ENCODE measurements at places on chromosomes 5 and 9.
A peak's percentile ranks its signal among the peaks of the same experiment; 100 is the strongest.

- DNase-seq: no peak
Observed at GRCh38 chr9:104974053-104974962, 46.4 kb upstream of the ABCA1 start.

DNA sequence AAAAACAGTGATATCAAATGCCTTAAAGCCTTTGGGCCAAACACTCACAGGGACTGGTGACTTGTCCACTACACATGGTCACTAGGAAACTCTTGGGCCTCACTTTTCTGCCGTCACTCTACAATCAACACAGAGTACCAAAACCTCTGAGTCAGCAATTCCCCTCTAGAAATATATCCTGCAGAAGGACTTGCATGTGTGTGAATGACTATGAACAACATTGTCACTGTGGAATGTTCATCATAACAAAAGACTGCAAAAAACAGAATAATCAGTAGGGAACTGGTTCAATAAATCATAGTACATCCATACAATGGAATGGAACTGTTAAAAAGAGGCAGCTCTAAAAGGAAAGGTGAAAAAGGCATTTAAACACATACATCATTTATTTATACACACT is 44.1 kb upstream of the SMU1 start:
- DNase-seq: no peak

DNA sequence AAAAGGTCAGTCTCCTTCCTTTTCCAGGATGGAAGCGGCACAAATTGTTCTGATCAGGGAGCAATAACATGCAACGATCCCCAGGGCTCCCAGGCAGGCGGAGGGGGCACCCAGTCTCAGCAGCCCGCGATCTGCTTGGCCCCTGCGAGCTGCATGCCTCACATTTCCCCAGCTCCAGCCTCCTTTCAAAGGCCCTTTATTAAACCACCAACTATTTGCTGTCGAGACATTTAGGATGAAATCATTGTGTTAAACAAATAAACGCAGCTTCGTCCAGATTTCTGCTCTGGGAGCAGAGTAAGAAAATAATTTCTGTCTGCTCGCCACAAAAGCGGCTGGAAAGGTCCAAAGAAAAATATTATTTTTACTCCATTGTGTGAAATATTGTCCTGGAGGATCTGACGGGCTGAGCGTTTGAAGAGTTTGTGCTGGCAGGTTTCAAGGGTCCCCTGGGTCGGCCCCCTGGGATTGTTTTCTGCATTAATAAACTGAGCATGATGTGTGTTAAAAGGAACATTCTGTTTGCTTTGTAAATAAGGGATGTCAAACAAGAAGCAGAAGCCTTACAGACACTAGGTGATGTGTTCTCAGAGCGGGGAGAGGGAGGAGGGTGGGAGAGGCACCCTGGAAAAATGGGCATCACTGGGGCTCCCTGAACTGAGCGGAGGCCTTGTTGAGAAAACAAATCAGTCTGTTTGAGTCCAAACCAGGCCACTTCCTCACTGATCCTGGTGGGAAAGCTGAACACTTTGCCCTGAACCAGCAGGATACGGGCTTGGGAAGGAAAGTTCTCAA is 110.1 kb downstream of the FOXD1 start:
- DNase-seq: no peak

- no peak for DNase-seq
Observed at GRCh38 chr5:54113060-54113459, 197.3 kb downstream of the ARL15 start.

DNA sequence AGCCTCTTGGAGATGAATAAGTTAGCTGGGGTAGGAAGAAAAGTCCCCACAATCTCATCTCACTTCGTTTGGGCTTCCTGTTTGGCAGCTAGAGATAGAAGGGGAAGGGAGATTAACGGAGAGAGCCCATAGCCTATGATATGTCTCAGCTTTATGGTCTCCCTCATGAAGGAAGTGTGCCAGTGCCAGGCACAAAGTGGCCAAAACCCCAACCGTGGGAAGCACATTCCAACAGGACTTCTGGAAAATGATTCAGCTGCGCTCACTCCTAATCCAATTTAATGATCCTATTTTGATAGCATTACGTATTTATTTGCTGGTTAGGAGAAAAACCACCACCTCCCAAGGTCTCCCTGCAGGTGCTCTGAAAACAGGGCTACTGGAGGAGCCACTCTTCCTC is 303.1 kb upstream of the CLINT1 start:
- DNase-seq: no peak

DNA sequence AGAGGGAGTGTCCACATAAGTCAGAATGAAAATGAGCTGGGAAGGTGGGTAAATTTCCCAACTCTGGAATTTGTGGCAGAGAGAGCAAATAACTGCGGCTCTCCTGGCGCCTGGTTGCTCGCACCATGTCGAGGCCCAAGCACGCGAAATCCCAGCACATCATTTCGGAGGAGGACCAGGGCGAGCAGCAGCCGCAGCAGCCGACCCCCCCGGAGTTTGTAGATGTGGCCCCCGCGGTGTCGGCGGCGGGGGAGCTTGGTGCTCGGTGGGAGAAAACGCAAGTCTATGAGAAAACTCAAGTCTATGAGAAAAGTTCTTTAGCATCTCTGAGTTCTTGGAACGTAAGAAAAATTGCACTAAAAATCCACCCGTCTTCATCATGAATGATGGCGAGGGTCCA is 60.3 kb downstream of the ACTBL2 start:
- DNase-seq: no peak

DNA sequence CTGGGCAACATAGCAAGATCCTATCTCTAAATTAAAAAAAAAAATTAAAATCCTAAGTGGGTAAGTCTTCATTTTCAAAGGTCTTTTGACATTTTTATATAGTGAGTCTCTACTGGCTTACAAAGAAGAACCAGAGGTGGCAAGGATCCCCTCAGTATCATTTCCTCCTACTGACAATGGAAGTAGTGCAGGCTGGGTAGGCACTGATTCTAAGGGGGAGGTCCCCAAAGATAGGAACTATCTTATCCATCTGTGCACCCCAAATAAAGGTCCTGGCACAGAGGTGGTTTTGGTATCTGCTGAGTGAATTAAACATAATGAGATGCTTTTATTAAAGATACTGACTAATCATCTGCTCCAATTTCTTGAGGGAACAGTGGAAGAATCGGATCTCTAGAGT is 4.2 kb downstream of the FAM193B start:
- no peak for DNase-seq

- no peak for DNase-seq
Observed at GRCh38 chr5:11252075-11252474, 491.0 kb upstream of the DAP start.

DNA sequence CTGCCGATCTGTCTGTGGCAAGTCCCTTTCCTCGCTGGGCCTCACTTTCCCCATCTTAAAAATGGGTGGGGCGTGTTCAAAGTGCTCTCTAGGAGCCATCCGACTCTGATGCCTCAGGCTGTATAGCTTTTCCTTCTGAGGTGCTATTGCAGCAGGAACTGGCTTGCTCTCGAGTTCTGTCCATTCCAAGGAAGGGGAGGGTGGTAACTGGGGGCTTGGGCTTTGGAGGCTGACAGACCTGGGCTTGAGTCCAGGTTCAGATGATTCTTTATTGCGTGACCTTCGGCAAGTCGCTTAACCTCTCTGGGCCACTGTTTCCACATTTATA is 139.5 kb downstream of the RGS3 start:
- DNase-seq: no peak

DNA sequence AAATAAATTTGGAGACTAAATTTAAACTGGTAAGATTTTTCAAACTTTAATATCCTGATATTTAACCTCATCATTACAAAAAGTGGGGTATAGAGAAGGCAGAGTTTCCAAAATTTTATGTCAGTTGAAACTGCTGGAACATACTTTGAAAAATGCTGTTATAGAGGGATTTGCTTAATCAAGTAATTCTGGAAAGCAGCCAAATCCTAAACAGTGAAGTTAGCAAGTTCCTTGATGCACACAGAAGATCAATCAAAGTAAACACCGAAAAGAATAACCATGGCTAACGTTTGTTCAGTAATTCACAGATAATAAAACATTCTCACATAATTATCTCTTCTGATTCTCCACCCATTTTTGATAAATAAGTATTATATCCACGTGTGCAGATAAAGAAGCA is 8.1 kb upstream of the PRR16 start:
- DNase-seq: no peak

- peak; percentile 41 for DNase-seq
Observed at GRCh38 chr5:116605310-116606070, 30.9 kb upstream of the SEMA6A start.

GRCh38 chr5:74648835-74649293 is 8.3 kb upstream of the ENC1 start:
- DNase-seq: peak; percentile 71

DNA sequence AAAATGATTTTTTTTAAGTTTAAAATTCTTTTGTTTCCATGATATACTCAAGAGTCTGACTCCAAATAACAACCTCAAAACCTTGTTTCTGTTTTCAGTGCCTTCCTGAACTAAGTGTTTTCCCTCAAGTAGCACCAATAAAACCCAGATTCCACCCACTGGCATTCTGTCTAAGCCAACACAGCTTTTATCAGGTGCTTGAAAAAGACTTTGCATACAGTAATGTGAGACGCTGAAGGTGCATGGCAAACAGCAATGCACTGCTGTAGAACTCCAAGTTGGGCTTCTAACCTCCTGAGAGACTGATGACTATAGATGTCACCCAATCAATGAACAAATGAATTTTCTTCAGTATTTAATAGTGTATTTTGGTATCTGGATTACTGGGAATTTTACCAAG is 95.7 kb downstream of the NFIB start:
- DNase-seq: no peak

- DNase-seq: no peak
Observed at GRCh38 chr5:33491941-33492340, 51.2 kb downstream of the TARS1 start.

DNA sequence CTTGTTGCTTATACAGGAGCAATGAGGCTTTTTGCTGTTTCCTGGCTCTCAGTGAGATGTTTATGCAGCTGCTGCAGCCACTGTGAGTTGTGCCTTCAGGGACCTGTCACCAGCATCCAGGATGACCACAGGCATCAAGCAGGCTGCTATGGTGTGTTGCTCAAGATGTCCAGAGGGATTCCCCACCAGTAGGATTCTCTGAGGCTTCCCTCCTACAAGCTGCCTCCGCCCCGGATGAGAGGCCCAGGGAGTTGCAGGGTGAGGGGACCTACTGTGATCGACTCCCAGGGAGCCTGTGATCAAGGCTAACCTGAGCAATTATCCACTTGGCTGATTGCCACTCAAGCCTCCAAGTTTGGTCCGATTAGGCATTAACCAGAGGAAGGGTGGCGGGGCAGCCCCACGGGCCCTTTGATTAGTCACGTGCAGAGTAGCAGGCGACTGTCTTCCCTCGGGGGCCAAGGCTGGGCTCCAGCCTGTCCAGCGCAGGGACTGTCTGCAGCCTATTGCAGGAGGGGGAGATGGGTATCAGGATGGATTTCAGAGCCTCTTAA is 1.8 kb upstream of the FAT2 start:
- DNase-seq: no peak

GRCh38 chr9:124274226-124274625 is 16.5 kb downstream of the NEK6 start:
- DNase-seq: no peak

- DNase-seq: no peak
Observed at GRCh38 chr5:165108809-165109208, 1603.4 kb downstream of the MAT2B start.

DNA sequence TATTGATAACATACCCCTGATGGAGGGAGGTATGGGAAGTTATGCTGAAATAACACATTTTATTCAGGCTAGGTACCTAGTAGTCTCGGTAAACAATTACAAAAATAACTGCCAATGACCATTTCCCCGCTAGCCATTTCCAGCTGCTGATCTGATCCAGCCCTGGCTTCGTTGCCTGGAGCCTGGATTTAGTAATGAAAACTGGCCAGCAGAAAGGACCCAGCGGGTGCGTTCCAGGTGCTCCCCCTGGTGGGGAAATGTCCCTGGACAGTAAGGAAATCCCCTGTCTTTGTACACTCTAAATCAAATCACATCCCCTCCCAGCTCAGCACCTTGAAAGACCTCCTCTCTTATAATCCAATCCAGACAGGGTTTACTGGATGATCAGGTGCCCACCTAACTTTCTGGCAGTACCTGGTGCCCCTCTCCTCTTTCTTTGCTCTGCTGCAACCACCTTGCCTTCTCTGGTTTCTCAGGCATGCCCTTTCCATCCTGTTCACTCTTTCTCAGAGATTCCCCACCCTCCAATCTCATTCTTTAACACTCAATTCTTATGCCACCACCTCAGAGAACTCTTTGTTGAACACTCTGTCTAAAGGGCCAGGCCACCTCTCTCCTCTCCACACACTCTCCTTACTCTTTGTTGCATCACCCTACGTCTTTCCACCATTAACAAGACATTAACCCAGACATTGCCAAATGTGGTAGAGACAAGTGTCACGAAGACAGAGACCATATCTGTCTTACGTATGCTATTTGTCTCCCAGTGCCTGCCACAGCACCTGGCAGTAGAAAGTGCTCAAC is 50.1 kb upstream of the SMAD5 start:
- peak; percentile 17 for DNase-seq

- DNase-seq: no peak
Observed at GRCh38 chr5:78056901-78057514, 237.5 kb downstream of the AP3B1 start.

GRCh38 chr5:91123901-91124300 is 259.2 kb downstream of the ARRDC3 start:
- DNase-seq: no peak

DNA sequence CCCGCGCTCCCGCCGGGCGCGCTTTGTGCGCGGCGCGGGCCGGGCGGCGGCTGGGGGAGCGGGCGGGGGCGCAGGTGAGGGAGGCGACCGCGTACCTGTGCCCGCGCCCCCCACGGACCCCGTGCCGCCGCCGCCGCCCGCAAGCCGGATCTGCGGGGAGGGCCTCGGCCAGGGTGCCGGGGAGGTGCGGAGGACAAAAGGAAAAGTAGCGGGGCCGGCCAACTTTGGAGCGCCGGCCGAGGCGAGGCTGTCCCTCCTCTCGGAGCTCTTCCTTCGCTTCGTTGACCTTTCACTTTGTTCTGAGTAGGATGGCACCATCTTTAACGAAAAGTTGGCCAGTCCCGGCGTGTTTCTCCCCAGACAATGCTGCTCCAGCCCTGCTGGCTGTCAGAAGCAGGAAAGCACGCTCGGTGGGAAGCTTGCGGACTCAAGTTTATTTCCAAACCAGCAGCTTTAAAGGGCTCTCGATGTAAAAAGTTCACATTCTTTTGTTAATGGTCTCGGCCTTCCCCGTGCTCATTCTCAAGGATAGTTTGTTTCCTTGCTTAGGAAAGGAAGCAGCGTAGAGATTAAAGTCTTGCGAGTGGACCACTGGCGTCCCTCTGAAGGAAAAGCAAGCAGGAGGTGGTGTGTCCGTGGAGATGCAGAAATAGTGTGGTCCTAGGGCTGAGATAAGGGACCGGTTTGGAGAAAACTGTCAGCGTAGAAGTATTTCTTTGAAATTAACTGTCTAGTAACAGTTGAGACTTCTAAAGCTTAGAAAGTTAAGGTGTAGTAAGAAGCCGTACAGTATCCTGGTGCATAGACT is 639 bp downstream of the EHMT1 start:
- DNase-seq: peak; percentile 32

- DNase-seq: no peak
Observed at GRCh38 chr9:15213249-15213648, 93.8 kb downstream of the TTC39B start.

DNA sequence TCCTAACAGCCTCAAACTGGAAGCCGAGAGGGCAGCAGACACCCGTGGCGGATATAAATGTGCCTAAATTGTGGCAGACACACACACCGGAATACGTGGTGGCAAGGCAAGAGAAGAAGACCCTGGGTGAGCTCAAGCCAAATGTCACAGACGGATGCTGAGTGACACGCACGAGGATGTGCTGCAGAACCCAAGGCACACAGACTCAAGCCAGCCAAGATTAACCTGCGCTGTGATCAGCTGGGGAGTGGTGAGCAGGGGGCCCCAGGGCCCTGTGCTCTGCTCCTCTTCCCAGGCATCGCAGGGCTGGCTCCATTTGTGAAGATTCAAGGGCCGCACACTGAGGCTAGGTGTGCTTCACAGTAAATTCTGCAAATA is 16.4 kb downstream of the SEMA4D start:
- no peak for DNase-seq
